ENCODE measurements at places on chromosomes 6 and 20.

GRCh38 chr20:43844778-43845614 is 69.7 kb upstream of the TOX2 start:
- peak; percentile 52 for DNase-seq

GRCh38 chr6:247351-247750 is 44.9 kb upstream of the DUSP22 start:
- no peak for DNase-seq

- DNase-seq: no peak
Measured at GRCh38 chr20:49888212-49889000, 26.9 kb downstream of the SPATA2 start.

DNA sequence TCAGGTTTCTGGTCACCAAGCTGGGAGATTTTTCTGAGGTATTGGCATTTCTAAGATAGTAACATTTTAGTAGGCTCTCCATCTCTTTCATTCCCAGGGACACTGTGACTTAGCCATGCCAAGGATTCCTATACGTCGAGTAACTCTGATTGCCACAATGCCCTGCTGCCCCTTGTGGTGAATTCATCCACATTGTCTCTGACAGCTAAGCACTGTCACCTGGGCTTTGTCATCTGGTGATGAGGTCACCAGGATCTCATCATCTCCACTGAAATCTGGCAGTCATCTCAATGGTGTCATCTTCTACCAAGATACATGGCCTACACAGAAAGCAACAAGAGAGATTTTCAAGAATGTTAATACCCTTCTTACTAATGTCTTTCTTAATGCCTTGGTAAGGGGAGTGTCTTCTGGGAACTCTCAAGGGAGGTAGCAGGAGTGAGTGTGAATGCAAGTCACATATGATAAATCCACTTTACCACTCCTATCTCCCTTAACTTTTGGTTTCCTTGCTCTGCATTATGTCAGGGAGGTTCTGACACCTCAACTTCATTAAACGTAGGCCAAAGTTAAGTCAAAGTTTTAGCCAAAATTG is 246.7 kb downstream of the CD109 start:
- DNase-seq: no peak

GRCh38 chr20:55216525-55217242 is 741.3 kb downstream of the DOK5 start:
- DNase-seq: no peak
